Glomerular endothelial cell (primary cell): ENCODE measurements at places on chromosomes 1 and 21.
A peak's percentile ranks its signal among the peaks of the same experiment; 100 is the strongest.

GRCh38 chr1:14003552-14003951, 303.6 kb downstream of the PRDM2 start:
- no peak for DNase-seq

- no peak for DNase-seq
Observed at GRCh38 chr1:210794445-210794844, 339.5 kb downstream of the KCNH1 start.

- DNase-seq = no peak
Observed at GRCh38 chr1:31926853-31927660, 11.1 kb downstream of the PTP4A2 start.

- no peak for DNase-seq
Observed at GRCh38 chr1:28421744-28422143, 52.2 kb downstream of the PHACTR4 start.

- no peak for DNase-seq
Observed at GRCh38 chr1:98458511-98459485, 202.7 kb upstream of the SNX7 start.

DNA sequence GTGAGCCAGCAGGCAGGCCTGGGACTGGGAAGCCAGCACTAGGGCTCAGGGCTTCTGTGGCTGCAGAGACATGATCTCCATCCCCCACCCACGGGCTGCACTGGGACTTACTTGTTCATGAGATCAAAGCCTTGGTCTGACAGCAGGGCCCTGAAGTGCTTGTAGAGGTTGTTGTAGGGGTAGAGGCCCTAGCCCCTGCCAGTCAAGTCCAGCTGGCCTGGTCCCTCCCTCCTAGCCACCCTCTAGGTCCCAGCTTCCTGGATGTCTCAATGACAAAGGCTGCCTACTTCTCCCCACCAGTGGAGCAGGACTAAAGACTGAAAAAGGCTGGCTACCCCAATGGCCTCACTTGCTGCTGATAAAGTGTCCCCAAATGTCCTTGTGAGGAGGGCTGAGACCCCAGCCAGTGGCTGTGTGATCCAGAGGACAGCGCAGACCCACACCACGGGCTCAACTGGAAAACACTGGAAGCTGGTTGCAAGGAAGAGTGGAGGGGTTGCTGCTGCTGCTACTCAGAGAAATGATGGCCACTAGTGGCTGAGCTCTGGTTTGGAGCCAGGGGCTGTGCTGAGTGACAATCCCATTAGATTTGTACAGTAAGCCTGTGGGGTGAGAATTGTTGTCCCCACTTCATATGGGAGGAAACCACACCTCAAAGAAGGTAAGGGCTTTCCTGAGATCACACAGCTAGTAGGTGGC, 1.4 kb downstream of the HTR1D start:
- DNase-seq = no peak

DNA sequence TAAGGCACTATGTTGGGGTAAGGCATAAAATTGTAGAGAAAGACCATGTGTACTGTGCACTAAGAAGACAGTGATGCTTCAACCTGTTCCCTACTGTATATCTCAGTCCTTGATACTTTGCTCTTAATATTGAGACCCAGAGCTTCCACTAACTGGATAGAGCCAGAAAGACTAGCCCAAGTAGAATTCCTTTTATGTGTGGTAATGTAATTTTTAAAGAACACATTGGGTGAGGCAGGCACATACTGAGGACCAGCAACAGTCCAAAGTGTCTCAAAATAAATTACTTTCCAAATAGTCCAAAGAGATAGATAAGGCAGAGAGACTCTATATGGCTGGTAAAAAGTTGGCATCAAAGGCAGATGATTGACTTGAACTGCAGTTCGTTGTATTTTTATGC, 31.4 kb upstream of the MROH9 start:
- DNase-seq = no peak

DNA sequence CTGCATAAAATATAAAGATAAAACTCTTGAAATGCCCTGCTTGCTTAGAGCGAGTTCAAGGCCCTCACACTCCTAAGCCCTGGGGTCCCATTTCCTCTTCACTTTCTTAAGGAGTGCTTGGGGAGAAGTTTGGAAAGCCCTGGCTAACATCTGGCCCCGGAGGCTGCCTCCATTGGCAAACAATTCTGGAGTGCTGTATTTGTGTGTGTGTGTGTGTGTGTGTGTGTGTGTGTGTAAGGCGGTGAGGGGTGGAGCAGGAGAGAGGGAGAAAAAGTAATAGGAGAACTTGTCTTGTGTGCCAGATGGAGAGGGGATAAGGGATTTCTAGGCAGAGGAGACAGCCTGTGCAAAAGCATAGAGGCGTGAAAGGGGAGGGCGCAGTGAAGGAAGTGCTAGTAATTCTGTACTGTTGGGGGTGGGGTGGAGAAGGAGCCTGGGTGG, 578 bp upstream of the TRIM62 start:
- DNase-seq = no peak

DNA sequence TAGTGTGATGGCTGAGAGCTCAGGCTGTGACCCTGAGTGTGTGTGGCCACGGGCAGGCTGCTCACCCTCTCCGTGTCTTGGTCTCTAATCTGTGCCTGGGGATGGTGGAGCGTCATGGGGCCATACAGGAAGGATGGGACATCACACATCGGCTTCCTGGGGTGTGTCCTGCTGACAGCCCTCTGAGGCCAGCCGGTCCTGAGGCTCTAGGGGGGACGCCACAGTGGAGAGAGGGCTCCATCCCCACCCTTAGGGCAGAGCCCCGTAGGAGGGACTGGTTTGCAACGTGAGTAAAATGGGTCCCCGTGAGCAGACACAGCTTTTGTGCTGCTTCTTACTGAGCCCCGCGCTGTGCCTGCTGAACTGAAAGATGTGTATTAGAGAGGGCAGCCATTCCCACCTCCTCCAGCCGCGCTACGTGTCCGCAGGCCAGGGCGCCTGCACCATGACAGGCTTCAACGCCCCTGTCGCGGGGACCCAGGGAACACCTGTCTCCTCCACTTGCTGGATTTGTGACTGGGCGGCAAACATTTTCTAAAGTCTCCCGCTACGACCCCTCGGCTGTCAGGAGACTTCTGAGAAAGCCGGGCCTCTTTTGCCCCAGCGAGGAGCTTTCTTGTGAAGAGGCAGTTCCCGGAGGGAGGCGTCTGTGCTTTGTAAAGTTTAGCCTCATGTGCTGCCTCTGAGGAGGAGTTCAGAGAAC, 8.1 kb downstream of the COL18A1 start:
- no peak for DNase-seq

- no peak for DNase-seq
Observed at GRCh38 chr1:39270368-39270767, 65.9 kb downstream of the MACF1 start.

- no peak for DNase-seq
Observed at GRCh38 chr1:55720261-55720660, 505.1 kb upstream of the USP24 start.

DNA sequence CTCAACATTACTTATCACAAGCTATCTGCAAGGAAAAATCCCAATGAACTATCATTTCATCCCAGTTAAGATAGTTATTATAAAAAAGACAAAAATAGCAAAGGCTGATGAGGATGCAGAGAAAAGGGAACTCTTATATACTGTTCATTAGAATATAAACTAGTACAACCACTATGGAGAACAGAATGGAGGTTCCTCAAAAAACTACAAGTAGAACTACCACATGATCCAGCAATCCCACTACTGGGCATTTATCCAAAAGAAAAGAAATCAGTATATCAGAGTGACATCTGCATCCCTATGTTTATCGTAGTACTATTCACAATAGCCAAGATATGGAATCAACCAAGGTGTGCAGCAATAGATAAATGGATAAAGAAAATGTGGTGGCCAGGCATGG, 4.9 kb upstream of the C1orf185 start:
- no peak for DNase-seq

GRCh38 chr1:199096591-199096990, 457.8 kb downstream of the PTPRC start:
- DNase-seq = no peak

- no peak for DNase-seq
Observed at GRCh38 chr21:41884501-41885030, 5.4 kb upstream of the PRDM15 start.

DNA sequence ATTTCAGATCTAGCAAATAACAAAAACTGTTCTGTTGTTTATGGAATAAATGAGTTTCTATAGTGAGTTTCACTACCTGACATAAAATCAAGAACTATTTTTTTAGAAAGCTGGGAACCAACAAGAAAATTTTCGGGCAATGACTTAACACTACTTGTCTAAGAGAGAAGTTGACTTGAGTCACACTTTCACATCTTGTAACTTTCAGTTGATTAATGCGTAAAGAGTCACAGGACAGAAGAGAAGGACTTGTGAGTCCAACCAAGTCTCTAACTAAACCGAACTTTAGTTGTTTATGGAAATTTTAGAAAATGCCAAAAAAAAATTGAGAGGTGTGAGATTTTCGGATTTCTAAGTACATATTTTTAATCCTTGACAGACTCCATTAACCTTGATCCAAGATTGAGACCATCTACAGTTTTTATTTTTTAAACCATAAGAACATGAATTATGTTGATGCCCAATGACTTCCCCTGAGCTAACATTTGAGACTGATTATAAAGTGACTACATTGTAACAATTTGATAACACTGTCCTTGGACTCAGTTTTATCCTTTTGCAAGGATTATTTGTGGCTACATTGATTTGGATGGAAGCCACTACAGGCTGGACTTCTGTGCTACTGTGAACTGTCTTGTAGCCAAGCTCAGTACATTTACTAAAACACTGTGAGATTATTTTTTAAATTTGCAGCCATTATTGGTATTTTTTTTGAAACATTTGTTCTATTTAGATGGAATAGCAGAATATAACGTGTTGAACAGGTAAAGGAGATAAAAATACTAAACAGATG, 284.0 kb downstream of the PTPRC start:
- no peak for DNase-seq

DNA sequence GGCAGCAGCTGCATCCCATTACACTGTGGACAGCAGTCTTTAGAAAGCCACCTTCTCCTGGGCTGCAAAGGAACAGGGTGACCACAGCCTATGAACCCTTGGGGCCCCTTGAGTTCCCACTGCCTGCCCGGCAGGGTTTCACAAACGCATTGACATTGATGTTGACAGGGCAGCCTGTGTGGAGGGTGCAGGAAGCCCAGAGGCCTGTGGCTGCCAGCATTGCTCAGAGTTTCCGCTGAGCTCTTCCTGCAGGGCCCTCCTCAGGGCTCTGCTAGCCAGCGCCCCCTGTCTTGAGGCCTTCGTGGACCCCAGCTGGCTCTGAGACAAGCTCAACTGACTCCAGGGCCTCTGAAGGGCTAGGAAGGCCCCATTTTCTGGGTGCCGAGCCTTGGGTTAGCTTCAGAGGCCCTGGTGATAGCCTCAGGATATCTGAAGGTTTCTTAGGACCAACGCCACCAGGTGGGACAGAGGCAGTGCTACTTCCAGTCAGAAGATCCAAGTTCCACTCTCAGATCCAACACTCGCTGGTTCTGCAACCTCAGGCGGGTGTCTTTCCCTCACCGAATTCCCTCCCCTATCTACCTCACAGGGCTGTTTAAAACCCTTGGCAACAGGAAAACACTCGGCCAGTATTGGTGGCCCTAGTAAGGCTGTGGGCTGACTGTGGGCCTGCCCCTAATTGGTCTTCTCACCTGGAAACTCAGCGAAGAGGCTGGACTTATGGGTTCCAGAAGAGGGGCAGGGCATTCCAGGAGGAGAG, 27.2 kb upstream of the EPS8L3 start:
- DNase-seq = peak; percentile 63

DNA sequence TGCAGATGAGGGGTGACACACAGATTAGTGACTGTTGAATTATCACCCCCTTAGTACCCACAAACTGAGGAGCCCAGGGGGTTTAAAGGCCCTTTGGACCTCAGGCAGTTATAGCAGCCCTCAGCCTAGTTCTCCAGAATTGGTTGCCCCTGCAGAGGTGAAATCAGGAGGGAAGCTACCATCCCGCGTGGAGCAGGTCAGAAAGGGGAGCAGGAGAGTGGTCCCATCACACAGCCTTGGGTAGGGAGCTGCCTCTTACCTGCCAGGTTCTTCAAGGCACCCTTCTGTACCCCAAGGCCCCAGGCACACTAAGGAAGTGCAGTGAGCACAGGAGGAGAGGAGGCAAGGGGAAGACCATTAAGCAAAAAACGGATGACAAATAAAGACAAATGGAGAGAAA, 121.2 kb upstream of the TNR start:
- DNase-seq = no peak

DNA sequence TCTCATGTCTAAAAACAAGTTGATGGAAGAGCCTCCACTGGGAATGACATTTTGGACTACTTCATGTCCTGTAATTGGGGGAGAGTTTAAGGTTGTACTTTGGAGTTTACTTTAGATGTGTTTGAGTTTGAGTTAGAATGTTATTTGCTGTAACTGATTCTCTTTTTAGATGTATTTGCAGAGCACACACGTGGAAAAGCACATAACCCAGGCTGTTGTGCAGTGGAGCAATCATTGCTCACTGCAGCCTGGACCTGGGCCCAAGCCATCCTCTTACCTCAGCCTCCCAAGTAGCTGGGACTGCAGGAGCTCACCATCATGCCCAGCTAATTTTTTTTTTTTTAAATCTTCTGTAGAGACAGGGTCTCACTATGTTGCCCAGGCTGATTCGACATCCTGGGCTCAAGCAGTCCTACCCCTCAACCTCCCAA, 36.7 kb upstream of the SH3D21 start:
- no peak for DNase-seq

DNA sequence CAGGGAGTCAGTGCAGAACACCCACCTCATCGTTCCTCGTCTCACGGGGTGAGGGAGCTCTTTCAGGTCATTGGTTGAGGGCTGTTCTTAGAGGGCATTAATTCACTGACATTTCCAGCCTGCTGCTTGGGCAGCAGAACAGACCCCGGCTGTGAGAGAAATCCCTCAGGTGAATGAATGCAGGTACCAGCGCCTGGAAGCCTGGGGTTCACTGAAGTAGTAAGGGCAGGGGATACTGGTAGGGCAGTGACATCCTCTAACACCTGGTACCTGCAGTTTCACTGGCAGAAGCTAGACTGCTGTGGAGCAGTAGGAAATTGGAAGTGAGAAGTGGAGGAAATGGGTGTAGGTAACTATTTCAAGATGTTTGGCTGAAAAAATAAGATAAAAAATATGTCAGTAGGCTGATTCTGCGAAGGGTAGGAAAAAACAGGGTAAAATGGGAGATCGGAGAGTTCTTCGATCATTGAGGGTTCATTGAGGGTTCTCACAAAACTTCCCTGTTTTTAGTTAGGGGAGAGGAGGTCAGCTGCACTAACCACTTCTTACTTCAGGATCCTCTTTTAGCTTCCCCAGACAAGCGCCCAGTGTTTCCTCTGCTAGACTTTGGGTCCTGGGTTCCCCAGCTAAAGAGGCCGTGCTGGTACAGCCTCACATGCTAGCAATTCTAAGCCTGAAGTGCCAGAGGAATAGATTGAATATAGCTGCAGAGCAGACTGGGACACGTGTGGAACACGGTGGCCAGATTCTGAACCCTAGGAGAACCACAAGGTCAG, 55.2 kb downstream of the RNF220 start:
- DNase-seq = no peak

- no peak for DNase-seq
Observed at GRCh38 chr1:64848136-64848535, 103.3 kb downstream of the RAVER2 start.
